ENCODE measurements at places on chromosomes 2 and 18.
A peak's percentile ranks its signal among the peaks of the same experiment; 100 is the strongest.

DNA sequence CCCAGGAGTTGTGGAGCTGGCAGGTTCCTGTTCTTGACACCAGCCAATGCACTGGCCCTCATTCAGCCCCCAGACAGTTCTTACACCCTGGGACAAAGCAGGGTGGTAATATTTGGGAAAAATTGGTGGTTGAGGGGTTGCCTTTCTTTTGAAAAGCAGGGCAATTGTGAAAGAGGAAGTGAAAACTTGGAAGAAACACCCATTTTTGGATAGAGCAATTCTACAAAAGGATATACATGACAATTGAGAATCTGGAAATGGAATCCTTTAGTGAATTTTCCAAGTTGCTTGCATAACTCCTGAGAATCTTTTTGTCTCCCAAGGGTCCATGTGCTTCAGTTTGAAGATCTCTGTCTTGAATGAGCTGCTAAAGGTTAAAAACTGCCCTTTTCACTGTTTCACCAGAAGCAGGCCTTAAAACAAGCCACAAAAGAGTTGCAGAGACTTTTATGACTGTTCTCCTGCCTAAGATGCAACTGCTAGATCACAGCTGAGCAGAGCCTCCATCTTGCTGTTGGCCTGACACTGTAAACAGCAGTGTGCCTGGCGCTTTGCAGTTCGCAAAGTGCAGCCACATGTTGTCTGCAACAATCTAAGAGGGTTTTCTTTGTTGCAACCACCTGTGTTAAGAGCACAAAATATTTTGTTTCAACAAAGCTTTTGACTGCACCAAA is 11.8 kb downstream of the COL4A4 start:
- no peak for DNase-seq

DNA sequence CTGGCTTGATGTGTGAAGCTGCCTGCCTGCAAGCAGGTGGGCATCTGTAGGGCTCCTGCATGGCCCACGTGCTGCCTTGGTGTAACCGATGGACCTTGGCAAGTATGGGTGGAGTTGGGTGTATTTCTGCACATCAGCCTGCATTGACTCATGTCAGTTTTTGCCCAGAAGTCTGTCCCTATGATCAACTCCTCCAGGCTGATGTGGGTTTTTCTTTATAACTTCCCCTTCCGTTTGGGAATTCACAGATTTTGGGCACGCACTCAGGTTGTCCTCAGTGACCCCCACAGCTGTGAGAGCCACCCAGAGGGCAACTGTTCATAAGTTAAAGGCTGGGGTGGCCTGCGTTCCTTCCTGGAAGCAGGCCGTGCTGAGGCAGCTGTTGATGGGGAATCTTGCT is 123.3 kb downstream of the NCK2 start:
- DNase-seq = no peak

GRCh38 chr2:224722770-224723169 is 6.6 kb upstream of the CCDC195 start:
- no peak for DNase-seq

- DNase-seq = no peak
These were observed 112.8 kb upstream of the FN1 start for GRCh38 chr2:215548714-215549113.

- DNase-seq = no peak
These were observed 467.9 kb downstream of the MBD2 start for GRCh38 chr18:53756610-53756972.

GRCh38 chr2:180716186-180717180 is 263.9 kb upstream of the UBE2E3 start:
- no peak for DNase-seq

DNA sequence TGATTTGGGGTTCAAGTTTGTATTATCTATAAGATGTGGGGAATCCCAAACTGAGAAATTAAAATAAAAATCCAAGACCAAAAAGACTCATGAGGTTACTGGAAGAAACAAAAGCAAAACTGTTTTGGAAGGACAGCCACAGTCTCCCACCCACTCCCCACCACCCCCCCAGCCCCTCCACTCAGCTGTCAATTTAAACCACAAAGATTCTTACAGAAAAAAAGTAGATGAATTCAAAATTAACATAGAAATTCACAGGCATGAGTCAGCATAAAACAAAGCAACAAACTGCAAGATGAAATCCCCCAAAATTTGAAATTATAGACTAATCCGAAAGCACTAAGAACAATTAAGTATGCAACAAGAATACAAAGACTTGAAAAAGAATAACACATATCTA is 12.1 kb downstream of the MAP4K3 start:
- DNase-seq = no peak

GRCh38 chr18:37729716-37730115 is 164.1 kb upstream of the CELF4 start:
- no peak for DNase-seq

DNA sequence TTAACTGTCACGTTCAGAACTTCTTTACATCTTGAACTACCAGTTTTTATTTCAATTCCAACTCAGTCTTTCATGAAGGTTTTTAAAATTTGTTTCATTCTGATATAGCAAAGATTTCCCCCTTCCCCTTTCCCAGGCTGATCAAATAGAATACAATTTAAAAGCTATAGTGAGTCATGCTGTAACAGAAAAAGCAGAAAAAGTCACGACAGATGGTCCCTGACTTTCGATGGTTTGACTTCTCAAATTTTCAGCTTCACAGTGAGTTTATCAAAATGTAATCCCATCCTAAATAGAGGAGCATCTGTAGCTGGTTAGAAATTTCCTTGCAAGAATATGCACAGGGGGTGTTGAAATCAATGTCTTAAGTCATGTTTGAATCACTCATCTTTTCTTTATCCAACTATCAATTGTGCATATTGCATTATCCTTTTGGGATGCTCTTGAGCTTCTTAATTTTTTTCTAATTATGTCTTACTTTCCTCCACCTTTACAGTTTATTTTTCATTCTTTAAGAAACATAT is 500.3 kb downstream of the LRP1B start:
- no peak for DNase-seq

DNA sequence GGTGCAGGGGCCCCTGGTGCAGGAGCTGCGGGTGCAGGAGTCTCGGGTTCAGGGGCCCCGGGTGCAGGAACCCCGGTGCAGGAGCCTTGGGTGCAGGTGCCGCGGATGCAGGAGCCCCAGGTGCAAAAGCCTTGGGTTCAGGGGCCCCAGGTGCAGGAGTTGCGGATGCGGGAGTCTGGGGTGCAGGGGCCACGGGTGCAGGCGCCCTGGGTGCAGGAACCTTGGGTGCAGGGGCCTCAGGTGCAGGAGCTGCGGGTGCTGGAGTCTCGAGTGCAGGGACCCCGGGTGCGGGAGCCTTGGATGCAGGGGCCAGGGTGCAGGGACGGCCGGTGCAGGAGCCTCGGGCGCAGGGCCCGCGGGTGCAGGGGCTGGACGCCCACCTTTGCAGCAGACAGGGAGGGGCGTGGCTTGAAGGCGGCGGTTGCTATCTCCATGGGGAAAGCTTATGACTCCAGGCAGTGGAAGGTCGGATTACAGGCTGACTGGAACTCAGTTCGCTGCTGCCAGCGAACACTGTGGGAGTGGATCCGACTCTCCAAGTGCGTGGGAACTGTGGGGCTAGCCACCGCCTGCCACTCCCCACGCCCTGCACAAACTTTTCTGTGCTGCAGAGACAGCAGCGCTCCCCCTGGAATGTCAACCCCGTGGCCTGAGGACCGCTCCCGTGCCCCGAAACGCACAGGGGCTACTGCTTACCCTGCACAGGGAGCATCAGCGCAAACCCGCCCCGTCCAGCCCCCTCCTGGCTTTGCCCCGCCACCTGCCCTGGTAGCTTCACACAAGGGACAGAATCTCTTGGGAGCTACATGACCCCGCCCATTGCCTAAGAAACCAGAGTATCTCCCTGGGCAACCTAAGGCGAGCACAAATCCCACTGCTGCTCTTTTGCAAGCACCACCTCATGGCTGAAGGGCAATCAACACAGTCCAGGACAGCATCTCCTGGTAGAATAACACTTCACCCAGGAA is 40.3 kb downstream of the COPS9 start:
- no peak for DNase-seq

- peak; percentile 78 for DNase-seq
These were observed 68.0 kb downstream of the KLHL29 start for GRCh38 chr2:23452853-23453420.

- no peak for DNase-seq
These were observed 148.8 kb downstream of the MBD2 start for GRCh38 chr18:54075689-54076088.

DNA sequence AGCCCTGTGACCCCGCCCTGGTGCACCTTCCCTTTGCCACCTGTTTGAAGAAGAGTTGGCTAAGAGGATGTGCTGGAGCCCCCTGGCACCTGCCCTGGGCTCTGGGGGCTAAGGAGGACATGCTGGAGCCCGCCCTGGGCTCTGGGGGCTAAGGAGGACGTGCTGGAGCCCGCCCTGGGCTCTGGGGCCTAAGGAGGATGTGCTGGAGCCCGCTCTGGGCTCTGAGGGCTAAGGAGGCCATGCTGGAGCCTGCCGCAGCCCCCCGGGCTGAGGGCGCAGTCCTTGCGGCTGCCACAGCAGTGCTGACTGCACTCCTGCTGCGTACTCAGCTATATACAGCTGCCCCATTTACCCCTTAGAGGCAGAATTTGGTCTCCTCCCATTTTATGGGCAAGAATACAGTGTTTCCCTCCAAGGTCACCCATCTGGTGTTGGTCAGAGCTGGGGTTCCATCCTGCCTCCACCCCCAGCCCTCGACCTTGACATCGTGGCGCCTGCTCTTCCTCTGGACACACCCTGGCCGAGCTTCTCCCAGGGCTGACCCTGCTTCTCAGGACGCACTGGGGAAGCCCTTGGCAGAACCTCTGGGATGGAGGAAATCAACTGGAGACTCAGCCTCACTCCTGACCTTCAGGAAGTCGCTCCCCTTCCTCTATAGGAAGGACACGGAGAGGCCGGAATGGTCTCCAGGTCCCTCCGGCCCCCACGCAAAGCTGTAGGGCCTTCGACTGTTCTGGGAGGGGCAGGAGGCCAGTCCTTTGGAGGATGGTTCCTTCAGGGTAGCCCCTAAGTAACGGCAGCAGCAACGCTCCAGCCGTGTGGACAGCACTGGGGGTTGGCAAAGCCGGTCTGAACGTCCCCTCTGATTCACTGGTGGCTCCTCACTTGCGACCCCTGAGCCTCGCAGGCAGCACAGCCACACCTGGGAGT is 65.0 kb upstream of the HPCAL1 start:
- no peak for DNase-seq

GRCh38 chr2:43075054-43075593 is 151.3 kb downstream of the ZFP36L2 start:
- DNase-seq = peak; percentile 88

GRCh38 chr2:60644951-60645350 is 91.5 kb upstream of the BCL11A start:
- DNase-seq = no peak

DNA sequence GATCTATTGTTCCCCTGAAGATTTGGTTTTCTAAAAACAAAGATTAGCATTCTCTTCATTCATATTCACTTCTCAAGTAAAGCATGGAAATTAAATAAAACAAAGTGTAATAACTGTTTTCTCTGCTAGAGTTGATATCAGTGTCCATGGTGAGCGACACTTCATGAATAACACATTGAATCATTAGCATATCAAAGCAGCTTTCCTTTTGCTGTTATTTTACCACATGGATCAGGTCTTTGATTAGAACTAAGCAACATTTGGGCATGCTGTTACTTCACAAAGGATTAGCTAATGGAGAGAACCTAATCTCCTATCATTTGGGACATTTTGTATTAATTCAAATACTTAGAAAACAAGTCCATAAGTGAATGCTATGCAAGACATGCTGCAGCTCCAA is 368.8 kb upstream of the CDH19 start:
- DNase-seq = no peak

GRCh38 chr2:66569321-66569851 is 134.5 kb downstream of the MEIS1 start:
- DNase-seq = no peak

DNA sequence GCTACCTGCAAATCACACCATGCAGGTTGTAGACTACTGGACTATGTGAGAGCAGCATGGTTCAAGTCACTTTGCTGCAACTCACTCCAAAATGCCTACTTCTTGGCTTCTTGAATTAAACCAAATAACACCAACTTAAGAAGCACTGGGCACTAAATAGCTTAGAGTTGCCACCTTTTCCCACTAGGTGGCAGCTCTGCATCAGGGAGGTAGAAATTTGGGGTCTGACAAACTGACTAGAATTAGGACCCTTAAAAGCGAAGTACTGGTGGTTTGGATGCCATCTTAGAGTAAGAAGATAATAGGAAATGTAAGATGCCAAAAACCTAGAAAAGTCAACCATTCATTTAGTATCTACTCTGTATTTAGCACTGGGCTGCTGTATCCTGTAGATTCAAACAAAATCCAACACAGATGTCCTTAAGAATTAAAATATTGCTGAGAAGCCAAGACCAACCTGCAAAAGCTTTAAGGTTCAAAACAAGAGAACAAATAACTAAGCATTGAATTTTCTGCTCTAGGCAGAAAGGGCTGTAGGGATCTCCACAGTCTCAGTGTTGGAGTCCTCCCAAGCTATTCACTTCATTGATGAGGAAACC is 65.5 kb downstream of the CCBE1 start:
- DNase-seq = no peak

GRCh38 chr2:175167076-175167791 is 769 bp downstream of the ATF2 start:
- DNase-seq = peak; percentile 38

GRCh38 chr2:206202446-206202845 is 42.8 kb downstream of the EEF1B2 start:
- DNase-seq = no peak

DNA sequence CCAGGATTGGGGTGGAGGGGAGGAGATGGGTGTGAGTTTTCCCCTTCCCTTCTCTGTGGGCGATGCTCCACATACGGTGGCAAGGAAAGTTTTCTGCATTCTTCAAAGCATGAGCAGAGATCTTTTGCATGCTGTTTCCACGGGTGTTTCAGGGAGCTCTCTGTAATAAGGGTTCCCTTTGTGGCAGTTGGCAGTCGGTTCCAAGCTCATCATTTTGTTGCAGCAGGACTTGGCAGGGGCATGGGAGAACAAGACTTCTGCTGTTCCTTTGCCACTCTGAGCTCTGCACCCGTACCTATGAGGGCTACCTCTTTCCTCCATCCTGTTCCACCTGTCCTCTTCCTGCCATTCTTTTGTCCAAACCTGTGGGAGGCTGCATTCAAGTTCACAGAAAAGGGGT is 71.3 kb upstream of the SPRED2 start:
- no peak for DNase-seq

DNA sequence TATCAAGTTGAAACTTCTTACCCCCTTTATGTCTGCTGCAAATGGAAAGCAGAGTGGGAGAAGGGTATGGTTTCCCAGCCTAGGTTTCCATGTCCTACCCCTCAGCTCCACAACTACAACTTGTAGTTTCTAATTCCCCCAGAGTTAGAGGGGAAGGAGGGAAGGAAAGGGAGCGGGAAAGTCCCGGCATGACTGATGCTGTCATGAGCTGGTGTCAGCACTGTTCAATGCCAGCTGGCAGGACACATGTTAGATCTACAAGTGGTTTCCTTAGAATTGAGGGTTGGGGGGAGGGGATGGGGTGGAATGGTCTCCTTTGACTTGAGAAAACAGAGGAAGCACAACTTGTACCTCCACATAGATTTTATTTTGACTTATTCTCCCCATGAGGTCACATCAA is 194.0 kb downstream of the MBD2 start:
- no peak for DNase-seq

DNA sequence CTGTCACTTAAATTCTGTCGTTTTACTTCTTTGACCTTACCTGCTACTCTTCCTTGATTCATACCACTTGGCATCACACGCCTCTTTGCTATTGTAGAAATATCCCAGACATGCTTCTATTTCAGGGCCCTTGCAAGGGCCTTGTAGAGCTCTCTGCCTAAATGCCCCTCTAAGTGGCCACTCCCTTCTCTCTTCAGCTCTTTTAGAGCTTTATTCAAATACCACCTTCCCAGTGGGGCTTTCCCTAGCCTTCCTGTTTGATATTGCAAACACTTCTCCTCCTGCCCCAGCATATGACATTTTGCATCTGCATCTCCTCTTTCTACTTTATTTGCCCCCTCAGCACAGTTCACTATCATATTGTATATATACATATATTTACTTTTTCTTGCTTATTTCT is 54.0 kb downstream of the PELI1 start:
- no peak for DNase-seq

Data from urothelium cell line (cell line).